ENCODE measurements at places on chromosomes 2 and 18.

- DNase-seq, result no peak
Observed at GRCh38 chr18:48795696-48796095, 155.1 kb downstream of the SMAD7 start.

GRCh38 chr2:64731746-64732145 is 78.0 kb upstream of the SERTAD2 start:
- DNase-seq, result no peak

DNA sequence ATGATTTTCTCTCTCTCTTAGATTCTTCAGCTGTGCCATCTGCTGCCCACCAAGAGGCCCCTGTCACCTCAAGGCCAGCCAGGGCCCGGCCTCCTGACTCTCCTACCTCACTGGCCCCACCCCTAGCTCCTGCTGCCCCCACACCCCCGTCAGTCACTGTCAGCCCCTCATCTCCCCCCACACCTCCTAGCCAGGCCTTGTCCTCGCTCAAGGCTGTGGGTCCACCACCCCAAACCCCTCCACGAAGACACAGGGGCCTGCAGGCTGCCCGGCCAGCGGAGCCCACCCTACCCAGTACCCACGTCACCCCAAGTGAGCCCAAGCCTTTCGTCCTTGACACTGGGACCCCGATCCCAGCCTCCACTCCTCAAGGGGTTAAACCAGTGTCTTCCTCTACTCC is 9.4 kb upstream of the GMPPA start:
- no peak for DNase-seq

DNA sequence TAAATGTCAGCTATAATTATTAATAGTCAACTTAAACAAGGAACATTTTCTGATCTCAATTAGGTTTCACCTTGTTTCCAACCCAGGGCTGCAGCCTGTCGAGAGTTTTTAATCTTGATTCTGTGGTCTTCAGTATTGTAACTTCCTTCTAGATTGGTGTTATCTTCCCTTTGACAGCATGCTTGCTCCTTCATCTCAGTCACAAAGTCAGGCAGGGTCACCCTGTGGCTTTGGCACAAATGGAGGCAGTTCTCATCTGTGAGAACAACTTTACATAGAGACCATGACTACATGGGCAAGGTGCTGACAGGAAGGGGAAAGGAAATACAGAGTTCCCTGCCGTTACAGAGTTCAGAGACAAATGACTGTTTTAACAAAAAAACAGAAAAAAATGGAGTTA is 50.5 kb downstream of the HNRNPLL start:
- DNase-seq, result no peak

GRCh38 chr18:15198116-15198389 is 450.1 kb downstream of the ANKRD30B start:
- DNase-seq, result no peak

DNA sequence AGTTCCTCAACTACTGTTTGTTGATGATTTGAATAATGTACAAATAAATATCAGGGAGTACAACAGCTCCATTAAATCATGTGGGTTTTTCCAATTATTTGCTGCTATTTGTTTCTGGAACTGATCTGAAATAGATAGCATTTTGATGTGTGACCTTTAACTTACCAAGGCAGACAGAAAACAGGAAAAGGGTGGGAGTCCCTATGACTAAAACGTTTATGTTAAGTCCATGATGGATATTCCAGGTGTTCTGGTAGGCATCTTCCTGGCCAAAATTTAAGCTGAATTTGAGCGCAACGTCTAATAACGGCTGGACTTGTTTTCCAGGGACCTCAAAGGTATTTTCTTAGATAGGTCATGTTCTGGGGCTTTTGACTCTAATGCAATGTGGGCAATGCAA is 41.6 kb downstream of the WIPF1 start:
- no peak for DNase-seq

- peak; percentile 64 for DNase-seq
Observed at GRCh38 chr18:22551536-22552151, 133.9 kb upstream of the CTAGE1 start.

GRCh38 chr2:217650229-217650628 is 352.6 kb downstream of the TNS1 start:
- no peak for DNase-seq

DNA sequence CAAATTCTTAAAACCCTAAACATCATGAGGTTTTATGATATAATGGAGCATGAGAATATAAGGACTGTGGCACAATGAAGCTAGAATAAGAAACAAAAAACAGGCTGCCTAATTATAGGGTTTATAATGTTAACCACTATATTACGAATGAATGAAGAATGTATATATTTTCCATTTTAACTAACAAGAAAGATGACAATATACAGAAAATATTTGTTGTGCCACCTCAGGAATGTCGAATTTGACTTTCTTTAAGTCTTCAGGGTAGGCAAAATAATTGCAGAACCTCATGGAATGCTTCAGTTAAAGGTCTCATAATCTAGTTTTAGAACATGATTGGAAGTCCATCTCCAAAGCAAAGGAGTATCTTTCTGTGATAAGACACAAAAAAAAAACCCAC is 282.9 kb upstream of the SLC8A1 start:
- peak; percentile 39 for DNase-seq

DNA sequence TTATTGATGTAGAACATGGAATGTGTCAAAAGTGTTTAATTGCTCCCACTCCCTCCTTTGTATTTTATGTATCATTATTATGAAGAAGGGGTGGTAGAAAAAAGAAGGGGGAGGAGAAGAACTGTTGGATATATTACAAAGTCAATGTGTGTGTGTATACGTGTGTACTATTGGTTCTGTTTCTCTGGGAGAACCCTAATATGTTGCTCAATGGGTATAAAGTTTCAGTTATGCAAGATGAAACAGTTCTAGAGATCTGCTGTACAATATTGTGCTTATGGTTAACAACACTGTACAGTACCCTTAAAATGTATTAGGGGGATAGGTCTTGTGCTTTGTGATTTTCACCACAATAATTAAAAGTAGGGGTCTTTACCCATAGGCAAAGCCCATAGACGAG is 58.1 kb upstream of the ZC3H15 start:
- DNase-seq, result no peak

DNA sequence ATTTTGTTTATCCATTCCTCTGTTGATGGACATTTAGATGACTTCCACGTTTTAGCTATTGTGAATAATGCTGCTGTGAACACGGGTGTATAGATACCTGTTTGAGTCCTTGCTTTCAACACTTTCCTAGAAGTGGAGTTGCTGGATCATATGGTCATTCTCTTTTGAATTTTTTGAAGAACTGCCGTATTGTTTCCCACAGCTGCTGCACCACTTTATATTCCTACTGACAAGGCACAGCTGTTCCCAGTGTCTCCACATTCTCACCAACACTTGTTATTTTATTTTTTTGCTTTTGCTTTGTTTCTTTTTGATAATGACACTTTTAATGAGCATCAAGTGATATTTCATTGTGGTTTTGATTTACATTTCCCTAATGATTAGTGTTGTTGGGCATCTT is 41.4 kb upstream of the KCNJ13 start:
- no peak for DNase-seq

DNA sequence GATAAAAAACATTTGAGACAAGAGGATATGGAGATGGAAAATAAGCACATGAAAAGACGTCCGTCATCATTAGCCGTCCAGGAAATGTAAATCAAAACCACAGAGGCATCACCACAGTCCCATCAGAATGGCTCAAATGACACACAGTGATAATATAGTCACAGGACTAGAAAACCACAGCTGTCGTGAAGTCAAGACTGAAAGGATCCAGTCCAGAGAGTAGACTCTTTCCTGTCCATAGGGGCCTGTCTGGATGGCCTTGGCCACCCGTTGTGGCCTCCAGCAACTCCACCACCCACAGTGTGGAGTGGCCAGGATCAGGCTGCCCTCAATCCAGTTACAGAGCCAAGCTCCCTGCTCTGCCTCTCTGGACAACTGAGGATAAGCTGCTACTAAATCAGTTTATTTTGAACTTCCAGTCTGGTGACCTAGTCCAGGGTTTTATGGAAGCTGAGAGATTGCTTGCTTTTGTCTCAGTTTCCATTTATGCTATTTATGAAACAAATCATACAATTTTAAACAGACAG is 60.4 kb downstream of the RHOB start:
- DNase-seq, result no peak

- DNase-seq, result peak; percentile 59
Observed at GRCh38 chr2:217430916-217431576, 571.2 kb upstream of the TNP1 start.

- no peak for DNase-seq
Observed at GRCh38 chr2:162581959-162582798, 238.2 kb downstream of the GCA start.

DNA sequence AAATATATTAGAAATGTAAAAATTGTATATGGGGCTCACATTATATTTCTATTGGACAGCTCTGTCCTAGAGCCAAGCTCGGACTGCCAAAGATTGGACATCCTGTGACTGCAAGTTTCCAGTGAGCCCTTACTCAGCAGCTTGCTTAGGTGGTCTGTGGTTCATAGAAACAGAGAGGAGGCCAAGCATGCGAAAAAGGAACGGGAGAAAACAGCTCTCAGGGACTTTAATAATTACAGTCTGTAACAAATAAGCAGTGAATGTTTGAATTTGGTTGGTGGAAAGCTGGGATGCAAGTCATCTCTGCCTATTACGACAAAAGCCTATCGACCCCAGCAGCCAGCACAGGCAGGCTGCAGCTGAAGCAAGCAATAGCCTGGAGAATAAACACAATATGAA is 35.6 kb downstream of the WIPF1 start:
- DNase-seq, result no peak

DNA sequence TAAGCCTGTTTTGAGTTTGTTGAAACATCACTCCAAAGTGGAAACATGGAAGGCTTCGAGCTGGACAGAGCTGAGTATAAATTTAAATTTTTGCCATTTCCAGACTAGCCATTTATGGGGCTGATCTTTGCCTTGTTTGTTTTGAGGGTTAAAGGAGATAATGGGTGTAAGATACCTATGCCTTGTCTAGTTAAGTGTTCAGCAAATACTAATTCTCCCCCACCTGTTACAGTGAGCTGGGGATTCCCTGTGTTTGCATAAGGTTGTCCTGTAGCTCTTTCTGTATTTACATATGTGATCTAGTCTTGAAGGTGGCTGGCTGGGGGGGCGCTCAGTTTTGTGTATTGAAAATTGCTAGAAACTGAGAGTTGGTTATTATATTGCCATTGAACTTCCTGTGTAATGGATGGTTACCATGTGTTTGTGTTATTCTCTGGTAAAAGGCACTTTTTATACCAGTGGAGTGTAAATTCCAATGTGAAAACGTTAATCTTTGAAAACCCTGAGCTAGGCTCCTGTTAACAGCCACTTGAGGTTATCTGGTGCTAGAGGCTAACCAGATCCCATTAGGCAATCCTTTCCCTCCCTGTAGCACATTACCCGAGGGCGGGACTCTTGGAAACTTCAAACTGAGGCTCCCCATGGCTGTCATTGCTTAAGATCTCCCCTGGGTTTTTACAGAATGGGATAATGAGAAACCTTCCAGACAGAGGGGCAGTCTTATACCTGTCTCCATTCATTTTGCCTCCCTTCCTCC is 26.7 kb downstream of the TANC1 start:
- DNase-seq, result peak; percentile 49

DNA sequence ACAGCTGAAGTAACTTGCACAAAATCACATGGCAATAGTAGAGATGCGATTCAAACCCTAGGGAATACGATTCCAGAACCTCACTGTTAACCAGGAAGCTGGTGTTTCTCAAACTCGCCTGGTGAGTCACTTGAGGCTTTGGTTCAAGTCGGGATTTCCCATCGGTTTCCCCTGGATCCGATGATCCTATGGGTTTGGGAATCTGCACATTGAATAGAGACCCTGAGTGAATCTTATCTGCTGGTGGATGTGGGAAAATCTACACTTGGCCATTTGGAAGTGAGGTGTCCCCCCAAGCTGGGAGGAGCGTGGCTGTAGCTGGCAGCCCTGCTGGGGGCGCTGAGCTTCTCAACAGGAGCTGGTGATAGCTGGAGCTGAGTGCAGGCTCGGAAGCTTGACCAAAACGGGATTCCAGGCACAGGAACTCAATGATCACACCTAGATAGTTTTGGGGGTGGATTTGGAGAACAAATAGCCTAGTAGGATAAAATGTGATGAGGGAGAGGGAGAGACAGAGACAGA is 135.4 kb downstream of the PRKCE start:
- no peak for DNase-seq

DNA sequence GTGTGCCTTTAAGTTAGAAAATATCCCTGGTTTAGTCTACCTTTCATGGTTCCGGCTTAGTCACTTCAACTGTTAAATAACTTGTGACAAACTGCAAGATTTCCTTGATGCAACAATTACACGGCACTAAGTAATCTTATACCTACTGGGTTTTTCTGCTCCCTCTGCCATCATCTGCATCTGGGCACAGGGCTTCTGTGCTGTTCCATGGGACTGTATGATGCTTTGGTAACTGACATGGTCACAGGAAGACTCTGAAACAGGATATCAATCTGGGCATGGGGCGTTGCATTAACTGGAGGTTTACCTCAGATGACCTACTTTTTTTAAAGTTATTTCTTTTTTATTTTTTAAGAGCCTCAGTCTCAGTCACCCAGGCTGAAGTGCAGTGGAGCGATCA is 365.4 kb downstream of the SS18 start:
- DNase-seq, result no peak
